Right lung (tissue), 10 donors: ENCODE measurements at places on chromosomes 12 and 14.

GRCh38 chr12:42281278-42281677 lies 43.2 kb upstream of the YAF2 start:
- DNase-seq: no peak

DNA sequence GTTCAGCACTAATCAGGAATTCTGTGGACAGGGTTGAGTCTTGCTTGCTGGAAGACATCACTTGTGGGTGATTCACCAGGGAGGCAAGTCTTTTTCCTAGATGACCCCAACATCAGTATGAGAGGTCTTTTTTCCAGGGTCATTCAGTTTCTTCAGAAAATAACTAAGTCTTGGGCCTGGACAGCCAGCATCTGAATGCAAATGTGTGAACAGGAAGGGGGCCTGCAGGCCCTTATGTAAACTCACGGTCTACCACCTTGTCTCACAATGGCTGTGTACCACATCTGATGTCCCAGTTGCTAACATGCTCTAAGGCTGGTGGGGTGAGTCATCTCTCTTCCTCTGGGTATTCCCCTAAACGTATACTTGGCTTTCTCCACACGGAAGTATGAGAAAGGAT lies 79.2 kb downstream of the HECTD4 start:
- no peak for DNase-seq

GRCh38 chr12:118780939-118781338 lies 200.4 kb upstream of the SRRM4 start:
- DNase-seq: no peak

- no peak for DNase-seq
Measured at GRCh38 chr12:92898755-92899154, 30.3 kb downstream of the EEA1 start.

DNA sequence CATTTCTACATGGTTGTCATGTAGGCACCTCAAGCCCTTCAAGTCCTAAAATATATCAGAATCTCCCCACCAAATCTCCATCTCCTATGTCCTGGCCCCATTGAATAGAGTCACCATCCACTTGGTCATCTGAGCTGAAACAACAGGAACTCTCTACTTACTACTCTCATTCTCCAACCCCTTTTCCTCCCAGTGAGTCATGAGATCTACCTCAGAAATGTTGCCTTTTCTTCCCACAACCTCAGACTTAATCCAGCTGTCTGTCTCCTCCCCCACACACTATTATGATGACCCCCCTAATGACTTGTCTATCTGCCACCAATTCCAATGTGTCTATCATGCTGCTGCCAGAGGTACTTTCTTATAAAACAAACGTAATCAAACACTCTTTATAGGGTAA lies 72.3 kb upstream of the TMEM263 start:
- DNase-seq: no peak

- DNase-seq: peak; percentile 35
Measured at GRCh38 chr14:71586131-71586897, 345.9 kb upstream of the RGS6 start.

- DNase-seq: peak; percentile 33
Measured at GRCh38 chr12:2051700-2052621, 826 bp upstream of the CACNA1C start.

DNA sequence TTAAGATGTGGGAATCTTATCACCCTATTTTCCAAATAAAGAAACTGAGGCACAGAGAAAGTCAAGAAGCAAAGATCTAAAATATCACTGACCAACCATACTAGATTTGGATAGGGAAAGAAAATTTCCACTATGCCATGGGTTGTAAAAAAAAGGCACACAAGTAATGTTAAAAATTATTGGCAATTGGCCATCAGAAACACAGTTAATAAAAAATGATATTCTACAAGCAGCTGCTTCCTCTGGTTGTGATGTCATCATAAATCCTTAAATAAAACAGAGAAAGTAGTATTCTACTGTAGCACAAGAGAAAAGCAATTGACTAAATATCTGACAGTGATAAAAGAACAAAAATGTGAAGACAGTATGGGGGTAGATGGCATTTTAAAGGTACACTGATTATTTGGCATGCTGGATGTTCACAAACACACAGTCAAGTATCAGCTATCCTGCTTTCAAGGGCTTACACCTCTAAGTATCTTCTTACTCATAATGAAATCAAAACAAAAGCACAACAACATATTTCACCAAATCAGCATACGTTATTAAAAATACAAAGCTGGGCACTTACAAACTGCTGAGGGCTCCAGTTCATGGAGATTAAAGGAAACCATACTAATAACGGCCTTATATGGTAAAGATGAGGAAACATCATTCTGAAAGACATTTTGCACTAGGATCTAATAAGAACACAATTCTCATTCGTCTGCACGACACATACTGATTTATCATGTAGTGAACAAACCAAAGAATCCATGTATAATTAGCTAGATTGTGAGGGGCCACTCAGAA lies 45.7 kb downstream of the CORO1C start:
- DNase-seq: no peak
